ENCODE measurements at places on chromosomes 12 and 14.

DNA sequence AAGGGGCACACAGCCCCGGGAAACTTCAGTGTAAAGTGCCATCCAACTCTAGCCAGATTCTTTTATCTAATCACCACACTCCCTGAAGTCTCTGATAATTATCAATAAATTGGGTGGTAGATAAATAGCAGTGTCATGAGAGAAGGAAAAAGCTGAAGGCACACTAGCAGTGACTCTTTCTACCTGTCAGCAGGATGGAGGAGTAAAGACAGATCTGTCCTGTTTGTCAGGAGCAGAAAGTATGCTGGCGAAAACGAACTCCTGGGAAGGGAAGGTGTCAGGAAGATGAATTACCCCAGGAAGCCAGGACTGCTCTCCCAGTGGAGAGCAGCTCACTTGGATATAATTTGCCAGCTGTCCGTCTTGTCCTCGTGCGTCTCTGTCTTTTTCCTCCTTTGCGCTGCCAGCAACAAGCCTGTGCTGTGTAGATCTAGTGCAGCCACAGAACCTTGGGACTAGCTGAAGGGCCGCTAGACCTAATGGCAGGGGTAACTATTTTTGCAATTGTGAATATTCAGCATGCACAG is 981.9 kb downstream of the DIO2 start:
- no peak for DNase-seq

DNA sequence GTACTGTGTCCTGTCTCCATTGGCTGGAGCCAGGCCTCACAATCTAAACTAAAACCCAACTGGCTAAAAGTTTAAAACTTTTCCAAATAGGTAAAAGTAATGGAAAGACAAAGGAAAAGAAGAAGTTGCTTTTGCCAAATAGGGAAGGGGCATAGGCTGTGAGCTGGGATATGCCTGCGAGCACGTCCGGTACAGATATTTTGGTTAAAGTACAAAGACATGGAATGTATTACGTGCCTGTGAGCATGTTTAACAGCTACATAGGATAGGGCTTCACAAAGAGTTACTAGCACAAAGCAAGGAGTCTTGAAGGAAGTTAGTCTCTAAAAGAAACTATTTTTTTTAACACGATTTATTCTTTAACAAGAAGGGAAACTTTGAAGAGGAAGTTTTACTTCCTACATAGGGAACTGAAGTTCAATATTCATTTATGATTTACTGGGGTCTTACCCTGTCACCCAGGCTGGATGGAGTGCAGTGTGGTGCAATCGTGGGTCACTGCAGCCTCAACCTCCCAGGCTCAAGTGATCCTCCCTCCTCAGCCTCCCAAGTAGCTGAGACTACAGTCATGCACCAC is 41.9 kb upstream of the INF2 start:
- no peak for DNase-seq

- no peak for DNase-seq
These were observed 78.0 kb upstream of the SSTR1 start for GRCh38 chr14:38129705-38130104.

DNA sequence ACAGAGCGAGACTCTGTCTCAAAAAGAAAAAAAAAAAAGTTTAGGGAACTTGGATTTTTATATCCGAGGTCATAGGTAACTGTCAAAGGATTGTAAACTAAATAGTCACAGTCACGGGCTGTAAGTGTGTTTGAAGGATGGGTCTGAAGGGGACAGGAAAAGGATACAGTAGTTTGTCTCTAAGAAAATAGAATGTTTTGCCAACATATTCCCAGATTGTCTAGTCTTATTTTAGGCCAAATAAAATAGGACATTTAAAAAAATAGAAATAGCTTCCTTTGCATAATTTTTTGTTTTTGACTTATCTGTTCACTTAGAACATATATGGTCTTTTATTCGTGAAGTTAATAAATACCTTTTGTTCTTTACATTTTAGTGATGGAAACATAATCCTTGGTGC is 24.2 kb upstream of the REP15 start:
- no peak for DNase-seq

GRCh38 chr12:22981711-22982110 is 356.7 kb downstream of the ETNK1 start:
- DNase-seq, result no peak

GRCh38 chr12:93639406-93639805 is 37.8 kb upstream of the CRADD start:
- DNase-seq, result no peak

DNA sequence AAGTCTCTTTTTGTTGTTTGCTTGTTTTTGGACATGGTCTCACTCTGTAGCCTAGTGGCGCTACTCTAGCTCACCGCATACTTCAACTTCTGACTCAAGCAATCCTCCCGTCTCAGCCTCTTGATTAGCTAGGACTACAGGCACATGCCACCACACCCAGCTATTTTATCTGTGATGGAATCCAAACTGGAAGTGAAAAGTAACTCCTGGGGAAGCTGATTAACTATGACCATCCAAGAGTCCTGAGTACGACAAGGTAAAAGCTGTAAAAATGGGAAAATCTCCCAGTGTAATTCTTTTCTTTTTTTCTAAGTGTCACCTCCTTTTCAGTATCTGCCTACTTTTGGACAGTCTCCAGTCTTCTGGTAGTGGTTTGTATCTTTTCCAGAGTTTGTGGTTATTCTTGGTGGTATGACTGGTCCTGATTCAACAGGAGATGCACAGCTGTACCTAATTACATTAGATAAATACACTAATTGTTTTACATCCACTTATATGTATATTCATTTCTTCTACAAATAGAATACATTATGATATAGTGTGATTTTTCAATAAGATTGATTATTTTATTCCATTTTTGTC is 97.8 kb downstream of the SLC6A15 start:
- DNase-seq, result no peak
